Activated T-helper 2 cell treated with anti-CD3 and anti-CD28 coated beads, Interferon-gamma antibody, Interleukin-2, Interleukin-4, amounts not matched to agents 10 μg/mL and 5 μg/mL and 100 μg/mL, durations not matched to agents 14 hours and 24 hours and 36 hours (primary cell): ENCODE measurements at places on chromosomes 2 and 18.

DNA sequence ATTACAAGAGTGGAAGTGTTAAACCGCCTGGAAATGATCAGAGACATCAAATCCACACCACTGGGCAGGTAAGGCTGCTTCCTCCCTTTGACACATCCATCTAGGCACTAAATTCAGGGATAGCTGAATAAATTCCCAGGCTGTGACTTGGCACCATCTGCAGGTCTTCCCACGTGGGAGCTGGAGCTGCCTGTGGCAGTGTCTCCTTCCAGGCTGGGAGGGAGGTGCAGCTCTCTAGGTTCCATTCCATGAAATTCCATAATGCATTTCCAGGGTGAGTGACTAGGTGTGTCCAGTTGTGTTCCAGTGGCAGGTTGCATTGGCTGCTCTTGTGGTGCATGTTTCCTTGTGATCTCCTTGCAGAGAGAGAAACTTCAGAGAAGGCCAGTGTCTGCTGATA lies 188.9 kb upstream of the CXCR4 start:
- DNase-seq: no peak
- H3K4me1 ChIP-seq: peaks cover 45% of the 10 kb centered on the region
- no peaks in the 10 kb centered on the region for H3K27me3 ChIP-seq
- no peaks in the 10 kb centered on the region for H3K36me3 ChIP-seq

DNA sequence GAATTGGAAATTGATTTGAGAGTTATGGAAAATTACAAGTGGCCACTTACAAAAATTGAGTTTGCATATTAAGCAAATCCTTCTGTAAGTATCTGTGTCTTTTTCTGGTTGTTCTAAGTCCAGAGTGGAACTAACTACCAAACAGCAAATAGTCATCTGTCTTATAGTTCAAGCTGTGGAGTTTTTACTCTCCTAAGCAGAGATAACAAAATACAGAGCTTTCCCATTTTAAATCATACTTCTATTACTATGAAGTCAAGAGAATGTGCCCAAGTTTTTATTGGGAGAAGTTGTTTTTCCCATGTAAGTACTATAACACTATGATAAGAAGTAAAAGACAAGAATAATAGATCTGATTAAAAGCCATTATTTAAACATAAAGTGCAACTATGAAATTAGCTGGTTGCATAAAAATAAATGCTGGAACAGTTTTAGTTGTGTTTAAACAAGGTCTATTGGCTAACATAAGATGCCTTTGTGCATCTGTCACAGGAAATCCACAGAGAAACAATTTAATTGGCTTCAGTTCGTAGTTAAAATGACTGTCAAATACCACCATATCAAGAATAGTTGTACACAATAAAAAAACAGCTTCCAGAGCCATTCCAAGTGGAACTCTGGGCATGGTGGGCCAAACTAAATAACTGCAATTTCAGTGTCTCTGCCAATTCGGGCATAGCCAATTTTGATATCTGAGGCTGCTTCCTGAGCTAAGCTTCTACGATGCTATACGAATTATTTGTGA lies 1467.4 kb upstream of the NXPH2 start:
- no peak overlapping the region for H3K4me3 ChIP-seq
- H3K36me3 ChIP-seq: no peaks in the 10 kb centered on the region
- H3K27me3 ChIP-seq: no peaks in the 10 kb centered on the region
- no peaks in the 10 kb centered on the region for H3K4me1 ChIP-seq

- no peak overlapping the region for H3K4me3 ChIP-seq
- H3K36me3 ChIP-seq: no peaks in the 10 kb centered on the region
- DNase-seq: no peak
- no peak overlapping the region for H3K27ac ChIP-seq
Observed at GRCh38 chr2:134739236-134739878, 20.6 kb upstream of the TMEM163 start.

DNA sequence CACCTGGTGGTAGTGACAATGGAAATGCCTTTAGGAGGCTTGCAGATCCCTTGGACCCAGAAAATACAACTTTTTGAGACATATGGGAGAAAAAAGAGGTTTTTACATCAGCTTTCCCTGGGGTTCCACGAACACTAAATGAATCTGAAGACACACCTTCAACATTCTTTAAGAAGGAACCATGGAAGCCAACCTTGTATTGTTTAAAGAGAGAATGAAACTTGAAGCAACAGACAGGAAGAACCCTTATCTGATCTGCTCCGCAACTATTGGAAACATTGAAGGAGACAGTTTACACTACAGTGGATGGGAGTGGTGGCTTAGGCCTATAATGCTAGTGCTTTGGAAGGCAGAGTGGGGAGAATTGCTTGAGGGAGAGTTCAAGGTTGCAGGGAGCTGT lies 190.4 kb downstream of the LAMA1 start:
- H3K4me3 ChIP-seq: no peak overlapping the region
- no peaks in the 10 kb centered on the region for H3K36me3 ChIP-seq
- no peaks in the 10 kb centered on the region for H3K4me1 ChIP-seq
- H3K27ac ChIP-seq: no peak overlapping the region
- H3K27me3 ChIP-seq: no peaks in the 10 kb centered on the region

GRCh38 chr2:229431327-229431954 lies 160.4 kb upstream of the PID1 start:
- H3K4me1 ChIP-seq: no peaks in the 10 kb centered on the region
- no peak overlapping the region for H3K4me3 ChIP-seq
- DNase-seq: no peak
- no peaks in the 10 kb centered on the region for H3K27me3 ChIP-seq
